Fibroblast of gingiva (primary cell): ENCODE measurements at places on chromosomes 2 and 18.

- DNase-seq, result no peak
These were observed 1025.1 kb downstream of the LRP1B start for GRCh38 chr2:141105763-141106162.

DNA sequence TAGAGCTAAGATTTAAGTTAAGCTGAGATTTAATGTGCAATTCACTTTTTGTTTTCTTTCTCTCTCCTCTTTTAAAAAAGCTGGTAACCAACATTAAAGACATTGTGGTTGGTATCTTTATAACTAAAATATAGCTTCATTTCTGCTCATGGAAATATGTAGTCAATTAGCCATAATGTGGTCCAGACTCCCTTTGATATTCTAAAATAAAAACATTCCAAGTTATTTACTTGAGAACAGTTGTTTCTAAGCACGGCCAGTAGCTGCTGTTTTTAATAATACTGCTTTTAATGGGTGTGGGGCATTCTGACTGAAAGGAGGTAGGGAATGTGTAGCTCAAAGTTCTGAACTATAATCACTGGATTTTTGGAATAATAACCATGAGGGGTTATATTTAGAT, 183.3 kb upstream of the FBXO11 start:
- DNase-seq, result peak; percentile 9

DNA sequence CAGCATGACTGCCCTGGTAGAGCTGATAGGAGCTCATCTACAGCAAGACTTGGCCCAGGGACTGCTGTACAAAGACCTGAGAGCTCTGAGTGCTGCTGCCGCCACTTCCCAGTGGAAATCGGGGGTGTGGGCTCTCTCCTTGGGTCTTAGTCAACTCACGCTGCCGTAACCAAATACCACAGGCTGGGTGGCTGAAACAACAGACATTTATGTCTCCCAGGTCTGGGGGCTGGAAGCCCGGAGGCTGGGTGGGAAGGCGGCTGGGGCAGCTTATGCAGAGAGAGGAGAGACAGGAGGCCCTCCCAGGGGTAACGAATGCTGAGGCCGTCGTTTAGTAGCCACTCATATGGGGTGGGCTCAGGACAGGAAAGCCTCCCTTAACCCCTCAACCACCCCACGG, 15.4 kb upstream of the MAL start:
- no peak for DNase-seq

GRCh38 chr18:5285326-5285725, 10.2 kb downstream of the ZBTB14 start:
- no peak for DNase-seq

DNA sequence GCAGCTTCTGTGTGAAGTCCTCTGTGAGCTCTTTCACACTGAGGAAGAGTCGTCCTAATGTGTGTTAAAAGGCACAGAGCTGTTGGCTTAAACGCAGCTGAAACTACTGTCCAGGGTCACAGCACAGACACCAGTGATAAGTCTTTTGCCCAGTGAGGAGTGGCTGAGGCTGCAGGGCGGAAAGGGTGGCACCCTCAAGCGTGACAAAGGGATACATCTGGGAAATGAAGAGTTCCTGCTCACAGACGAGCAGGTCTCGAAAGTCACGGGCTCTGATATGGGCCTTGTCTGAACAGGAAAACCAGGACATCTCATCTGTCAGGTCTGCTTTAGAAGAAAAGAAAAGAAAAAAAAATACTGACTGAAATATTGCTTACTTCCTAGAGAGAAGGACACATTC, 36.5 kb downstream of the TGIF1 start:
- DNase-seq, result no peak

GRCh38 chr2:182608181-182608845, 107.7 kb upstream of the DNAJC10 start:
- no peak for DNase-seq

DNA sequence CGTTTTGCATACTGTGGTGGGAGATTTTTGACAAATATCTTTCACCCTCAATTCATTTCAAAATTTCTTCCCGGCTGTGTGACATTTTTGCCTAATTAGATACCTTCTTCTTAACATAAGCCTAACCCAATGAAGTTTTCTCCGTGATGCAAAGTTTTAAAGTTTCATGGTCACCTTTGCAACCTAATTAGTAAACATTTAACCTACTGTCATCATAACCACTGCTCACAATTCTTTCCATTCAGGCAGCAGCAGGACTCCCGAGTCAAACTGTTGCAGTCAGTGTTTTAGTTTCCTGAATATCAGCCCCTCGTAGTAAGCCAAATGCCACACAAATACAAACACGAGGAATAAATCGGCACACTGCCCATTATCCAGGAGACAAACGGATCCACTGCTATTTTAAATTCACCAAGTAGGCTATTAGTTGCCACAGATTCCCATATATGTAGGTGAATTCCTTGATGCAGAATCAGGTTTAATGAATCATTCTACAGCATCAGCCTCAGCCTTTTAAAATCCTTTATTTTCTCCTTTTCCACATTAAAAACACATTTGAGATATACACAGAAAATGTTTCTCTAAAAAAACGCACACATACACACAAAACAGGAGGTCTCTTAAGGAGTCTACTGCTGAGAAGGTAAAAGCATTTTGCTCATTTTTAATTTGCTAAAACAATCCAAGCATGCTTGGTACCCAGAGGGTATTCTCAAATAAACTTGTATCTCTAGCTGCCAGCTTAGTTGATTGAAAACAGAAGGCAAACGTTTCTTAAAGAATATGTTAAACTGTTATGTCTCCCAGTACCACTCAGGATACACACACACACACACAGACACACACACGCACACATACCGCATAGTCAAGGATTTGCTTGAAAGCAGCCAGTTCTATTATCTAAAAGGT, 106.5 kb upstream of the KCTD1 start:
- DNase-seq, result peak; percentile 56

- DNase-seq, result no peak
These were observed 42.7 kb downstream of the ST6GAL2 start for GRCh38 chr2:106843001-106843909.

- DNase-seq, result no peak
These were observed 428.4 kb upstream of the ZEB2 start for GRCh38 chr2:144948205-144948855.

DNA sequence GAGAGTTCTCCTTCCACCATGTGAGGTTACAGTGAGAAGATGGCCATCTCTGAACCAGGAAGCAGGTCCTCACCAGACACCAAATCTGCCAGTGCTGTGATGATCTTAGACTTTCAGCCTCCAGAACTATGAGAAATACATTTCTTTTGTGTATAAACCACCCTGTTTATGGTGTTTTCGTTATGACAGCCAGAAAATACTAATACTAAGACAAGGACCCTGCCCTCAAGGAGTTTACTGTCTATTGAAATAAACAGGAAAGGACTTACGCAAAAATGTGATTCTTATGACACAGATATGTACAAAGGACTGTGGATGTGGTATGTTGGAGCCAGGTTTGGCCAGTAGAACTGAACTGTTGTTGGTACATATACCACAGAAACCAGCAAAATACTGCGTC, 184.3 kb downstream of the MCFD2 start:
- no peak for DNase-seq

DNA sequence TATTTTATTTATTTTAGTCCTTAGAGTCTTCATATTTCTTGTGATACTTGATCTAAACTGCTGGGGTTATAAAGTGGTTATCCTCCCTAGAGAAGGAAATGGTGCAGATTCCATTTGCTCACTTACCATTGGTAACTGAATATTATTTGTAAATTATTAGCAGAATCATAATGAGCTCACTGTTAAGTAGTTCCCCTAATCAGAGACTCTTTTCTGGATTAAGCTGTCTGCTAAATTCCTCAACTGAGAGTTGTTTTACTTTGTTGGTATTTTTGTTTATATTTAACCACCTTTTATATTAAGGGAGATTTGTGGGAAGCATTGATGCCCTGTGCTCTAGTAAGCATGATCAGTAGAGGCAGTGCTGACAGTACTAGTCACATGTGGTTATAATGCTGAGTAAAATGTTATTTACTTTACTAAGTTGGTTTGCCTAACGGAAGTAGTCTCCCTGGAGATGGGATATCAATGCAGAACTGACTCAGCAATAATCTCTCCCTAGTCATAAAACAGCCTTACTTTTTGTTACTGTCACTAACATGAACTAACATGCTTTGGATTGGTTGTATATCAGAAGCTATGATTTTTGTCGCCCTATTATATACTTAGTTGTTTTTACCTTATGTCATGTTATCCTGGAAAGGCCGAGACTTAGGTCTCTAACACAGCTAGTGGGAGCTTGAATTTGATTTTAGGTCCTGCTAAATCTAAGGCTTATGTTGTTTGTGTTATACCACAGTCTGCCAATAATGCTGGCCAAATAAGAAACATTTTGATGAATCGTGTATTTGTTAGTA, 166.7 kb downstream of the MCFD2 start:
- DNase-seq, result peak; percentile 85

- no peak for DNase-seq
These were observed 64.8 kb upstream of the GALNT5 start for GRCh38 chr2:157192445-157193423.

- no peak for DNase-seq
These were observed 154.3 kb upstream of the KCNH7 start for GRCh38 chr2:162992828-162993227.

- no peak for DNase-seq
These were observed 192.1 kb downstream of the MBD2 start for GRCh38 chr18:54032412-54032811.

DNA sequence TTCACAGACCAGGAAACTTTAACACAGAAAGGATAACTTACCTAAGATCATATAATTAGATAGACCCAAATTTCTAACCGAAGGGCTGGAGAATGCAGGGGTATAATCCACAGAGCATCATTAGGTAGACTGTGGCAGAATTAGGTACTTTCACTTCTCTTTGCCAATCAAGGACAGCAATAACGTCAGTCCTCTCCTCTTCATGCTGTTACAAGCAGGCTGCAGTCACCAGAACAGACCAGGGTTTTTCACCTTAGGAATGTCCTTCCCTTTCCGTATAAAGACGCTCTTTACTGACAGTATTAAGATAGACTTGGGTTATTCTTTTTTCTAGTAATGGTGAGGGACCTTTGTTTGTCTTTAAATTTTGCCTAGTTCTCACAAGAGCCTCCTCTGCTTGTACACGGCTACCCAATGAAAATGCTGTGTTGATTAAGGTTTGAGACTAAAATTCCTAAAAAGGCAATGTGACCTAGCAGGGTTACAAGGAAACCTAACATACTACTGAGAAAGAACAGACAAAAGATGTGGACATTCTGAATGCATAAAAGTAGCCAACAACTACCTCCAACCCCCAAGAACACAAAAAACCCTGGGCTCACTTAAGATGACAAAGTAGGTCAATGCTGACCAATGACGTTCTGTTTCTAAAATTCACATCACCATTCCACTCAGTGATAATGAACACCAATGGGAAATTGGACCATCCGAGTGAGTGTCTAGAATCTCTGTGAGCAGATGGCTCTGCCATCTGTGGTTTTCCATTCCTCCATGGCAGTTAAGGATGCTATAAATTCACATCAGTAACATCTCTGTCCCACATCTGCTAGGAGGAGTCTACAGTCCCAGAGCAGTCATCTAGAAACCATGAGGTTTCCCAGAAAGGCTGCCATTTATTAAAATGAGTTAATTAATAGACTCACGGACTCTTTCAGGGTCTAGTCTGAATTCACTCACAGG, 2.1 kb downstream of the PDIA6 start:
- no peak for DNase-seq

DNA sequence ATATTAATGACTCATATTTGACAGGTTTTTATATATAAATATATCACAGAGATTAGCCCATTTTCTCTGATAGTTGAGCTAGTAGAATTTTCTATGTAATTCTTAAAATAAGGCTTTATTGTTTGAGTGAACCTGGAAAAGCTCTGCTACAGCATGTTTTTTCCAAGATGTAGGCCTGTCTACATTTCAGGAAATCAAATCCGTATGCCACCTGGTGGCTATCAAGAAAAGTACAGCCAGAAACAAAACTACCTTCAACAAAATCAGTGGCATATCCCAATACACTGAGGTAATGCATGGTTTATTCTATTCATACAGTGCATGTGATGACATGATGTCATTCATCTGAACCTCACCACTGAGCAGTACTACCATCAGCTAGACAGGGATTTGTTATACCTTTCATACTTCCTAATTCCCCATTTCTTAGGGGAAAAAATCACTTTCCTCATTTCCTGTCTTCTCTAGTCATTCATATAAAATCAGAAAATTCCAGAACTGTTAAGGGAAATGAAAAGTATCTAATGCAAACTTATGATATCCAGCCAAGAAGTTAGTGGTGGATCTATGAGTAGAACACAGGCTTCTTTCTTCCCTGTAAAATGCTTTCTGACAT, 310.4 kb upstream of the SYT4 start:
- peak; percentile 35 for DNase-seq

- no peak for DNase-seq
These were observed 78.8 kb downstream of the SLC8A1 start for GRCh38 chr2:40373111-40373510.

- DNase-seq, result no peak
These were observed 1.1 kb upstream of the SATB2 start for GRCh38 chr2:199458806-199459285.

DNA sequence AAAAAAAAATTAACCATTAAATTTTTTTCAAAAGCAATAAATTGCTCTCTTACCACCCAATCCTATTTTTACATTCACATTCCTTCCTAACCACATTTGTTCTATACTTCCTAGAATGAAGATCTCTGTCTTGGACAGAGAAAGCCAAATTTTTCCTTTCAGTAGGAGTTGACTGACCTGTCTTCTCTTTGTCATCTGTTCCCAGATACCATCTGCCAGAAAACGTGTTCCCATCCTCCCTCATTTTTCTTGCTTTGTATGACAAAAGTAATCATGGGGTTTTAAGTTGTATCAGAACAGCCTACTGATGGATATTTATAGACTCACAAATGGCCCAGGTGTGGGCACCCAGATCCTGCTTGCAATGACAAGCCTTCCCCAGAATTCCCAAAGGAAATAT, 182.1 kb downstream of the CYP26B1 start:
- DNase-seq, result no peak

- no peak for DNase-seq
These were observed 4.5 kb downstream of the KIF3C start for GRCh38 chr2:25977768-25978167.

DNA sequence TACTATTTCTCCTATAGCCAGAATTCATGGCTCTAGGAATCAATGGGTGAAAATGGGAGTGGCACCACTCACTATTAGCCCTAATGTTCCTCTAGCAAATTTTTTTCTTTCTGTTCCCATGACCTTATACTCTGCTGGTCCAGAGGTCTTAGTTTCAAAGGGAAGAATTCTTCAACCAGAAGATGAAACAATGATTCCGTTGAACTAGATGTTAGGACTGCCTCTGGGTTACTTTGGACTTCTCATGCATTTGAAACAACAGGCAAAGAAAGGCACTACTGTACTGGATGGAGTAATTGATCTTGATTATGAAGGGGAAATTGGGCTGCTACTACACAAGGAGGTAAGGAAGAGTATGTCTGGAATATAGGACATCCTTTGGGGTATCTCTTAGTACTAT, 18.6 kb upstream of the ADCYAP1 start:
- no peak for DNase-seq

- DNase-seq, result no peak
These were observed 45.6 kb downstream of the APLF start for GRCh38 chr2:68512966-68513365.

DNA sequence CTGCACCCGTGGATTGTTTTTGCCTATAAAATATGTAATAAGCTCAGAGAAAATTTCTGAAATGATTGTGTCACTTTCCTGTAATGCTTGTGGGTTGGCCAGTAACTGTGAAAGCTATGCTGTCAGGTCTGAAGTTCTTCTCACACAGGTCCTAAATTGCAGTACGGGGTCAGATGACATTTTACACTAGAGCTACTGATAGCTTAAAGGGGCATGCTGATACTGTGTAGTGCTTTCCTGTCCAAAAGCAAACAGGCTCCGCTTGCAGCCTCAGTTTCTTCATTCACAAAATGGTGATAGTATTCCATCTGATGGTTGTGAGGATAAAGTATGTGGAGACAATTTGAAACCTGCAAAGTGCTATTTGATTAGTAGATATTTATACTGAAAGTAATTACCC, 7.6 kb upstream of the FARSB start:
- no peak for DNase-seq
